Mucosa of gallbladder (tissue), 1 donor: ENCODE measurements at places on chromosomes 5 and 9.

DNA sequence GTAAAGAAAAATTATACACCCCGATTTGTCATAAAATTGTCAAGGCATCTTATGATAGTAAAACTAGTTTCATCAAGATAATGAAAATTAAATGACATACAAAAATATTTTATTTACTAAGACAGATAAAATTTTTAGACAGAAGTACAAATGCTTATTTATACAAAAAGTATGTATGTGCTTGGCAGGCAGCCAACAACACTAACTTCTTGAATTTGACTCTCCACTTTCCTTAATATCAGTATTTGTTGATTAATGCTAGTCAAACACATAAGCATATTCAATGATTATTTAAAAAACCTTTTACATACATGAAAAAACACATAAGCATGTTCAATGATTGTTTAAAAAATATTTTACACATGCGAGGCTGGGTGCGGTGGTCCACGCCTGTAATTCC lies 1079.9 kb upstream of the CDH6 start:
- no peak for DNase-seq

DNA sequence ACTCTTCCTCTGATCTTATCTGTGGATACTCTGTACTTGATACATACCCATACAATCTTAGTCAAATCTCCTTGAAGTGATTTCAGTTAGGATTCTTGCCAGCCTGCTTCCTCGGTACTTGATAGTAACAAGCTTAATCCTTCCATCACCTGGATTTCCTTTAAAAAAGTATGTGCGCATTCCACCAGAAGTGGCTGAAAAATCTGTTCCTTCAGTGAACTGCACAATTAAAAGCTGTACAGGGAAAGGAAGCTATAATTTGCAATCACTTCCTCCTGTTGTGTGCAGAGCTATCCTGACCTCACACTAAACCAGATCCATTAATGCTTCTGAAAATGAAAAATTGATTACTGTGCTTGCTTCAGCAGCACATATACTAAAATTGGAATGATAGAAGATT lies 47.3 kb downstream of the PWWP2A start:
- DNase-seq, result no peak

- DNase-seq, result no peak
Measured at GRCh38 chr5:38739705-38740045, 106.1 kb upstream of the OSMR start.

DNA sequence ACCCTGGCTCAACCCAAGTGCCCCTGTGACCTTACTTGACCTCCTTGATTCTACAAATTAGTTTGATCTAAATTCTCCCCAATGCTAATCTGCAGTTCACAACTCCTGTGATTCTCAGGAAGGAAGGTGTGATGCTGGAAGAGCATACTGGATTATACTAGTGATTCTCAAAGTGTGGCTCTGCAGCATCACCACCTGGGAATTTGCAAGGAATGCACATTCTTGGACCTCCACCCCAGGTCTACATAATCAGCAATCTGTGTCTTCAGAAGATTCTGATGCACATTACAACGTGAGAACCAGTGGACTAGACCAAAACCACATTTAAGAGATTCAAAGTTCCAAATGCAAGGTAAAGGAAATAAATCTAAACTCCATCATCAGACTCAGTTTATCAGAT lies 198.6 kb downstream of the AGTPBP1 start:
- no peak for DNase-seq

- DNase-seq, result no peak
Measured at GRCh38 chr9:10251490-10251889, 361.3 kb downstream of the PTPRD start.

GRCh38 chr5:87945286-87945650 lies 323.4 kb downstream of the TMEM161B start:
- DNase-seq, result no peak

DNA sequence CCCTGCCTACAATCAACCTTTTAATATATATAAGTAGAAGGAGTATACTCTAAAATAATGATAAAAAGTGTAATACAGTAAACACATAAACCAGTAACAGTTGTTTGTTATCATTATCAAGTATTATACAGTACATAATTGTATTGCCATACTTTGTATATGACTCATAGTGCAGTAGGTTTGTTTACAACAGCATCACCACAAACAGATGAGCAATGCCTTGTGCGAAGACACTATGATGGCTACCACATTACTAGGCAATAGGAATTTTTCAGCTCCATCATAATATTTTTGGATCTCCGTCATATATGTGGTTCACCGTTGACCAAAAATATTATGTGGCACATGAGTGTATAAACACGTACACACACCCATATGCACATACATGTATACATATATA lies 69.7 kb upstream of the APC start:
- no peak for DNase-seq

DNA sequence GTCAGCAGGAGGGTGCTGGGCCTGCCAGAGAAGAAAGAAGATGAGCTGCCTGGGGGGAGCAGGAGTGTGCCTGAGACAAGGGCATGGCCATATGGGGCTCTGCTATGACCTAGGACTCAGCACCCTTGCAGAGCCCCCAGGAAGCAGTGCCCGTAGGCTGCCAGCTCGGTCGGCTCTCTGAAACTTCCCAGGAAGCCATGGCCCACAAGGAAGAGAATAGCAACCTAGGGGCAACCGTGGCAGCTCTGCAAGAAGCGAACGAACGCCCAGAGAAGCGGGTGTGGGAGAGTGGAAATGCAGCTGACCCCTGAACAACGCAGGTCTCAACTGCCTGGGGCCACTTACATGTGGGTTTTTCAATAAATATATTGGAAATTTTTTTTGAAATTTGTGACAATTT lies 10.7 kb upstream of the LTC4S start:
- no peak for DNase-seq

- DNase-seq, result no peak
Measured at GRCh38 chr5:51271261-51271660, 112.0 kb upstream of the ISL1 start.

GRCh38 chr9:14238518-14238917 lies 75.4 kb downstream of the NFIB start:
- DNase-seq, result peak; percentile 25

GRCh38 chr9:117827456-117827855 lies 123.3 kb downstream of the TLR4 start:
- DNase-seq, result no peak

DNA sequence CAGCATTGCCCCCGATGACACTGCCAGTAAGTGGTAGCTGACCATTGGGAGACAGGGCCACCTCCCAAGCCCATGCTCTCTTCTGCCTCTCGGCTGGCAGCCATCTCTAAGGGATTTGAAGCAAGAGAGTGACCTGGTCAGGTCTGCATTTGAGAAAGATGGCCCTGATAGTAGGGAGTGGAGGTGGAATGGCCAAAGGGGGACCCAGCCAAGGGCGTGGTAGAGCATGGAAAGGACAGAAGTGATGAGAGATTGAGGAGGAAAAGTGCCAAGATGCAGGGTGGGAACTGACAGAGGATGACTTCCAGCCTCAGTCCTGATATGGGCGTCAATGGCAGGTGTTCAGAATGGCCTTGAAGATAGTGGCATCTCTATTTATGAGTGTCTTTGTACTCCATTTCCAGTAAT lies 9.0 kb downstream of the ABL1 start:
- peak; percentile 9 for DNase-seq

DNA sequence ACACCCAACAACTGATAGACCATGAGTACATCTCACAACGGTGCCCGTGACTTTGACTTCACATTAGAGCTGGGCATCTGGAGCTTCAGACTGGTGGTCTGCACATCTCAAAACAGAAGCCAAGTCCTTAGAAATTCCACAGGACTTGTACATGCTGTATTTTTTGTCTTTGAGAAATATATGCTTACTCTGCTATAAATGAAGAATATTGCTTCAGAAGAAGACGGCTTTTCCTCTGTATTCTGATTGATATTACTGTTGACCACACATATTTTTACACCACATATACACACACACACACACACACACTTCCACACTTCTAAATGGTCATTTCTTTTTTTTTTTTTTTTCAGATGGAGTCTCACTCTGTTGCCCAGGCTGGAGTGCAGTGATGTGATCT lies 338.3 kb upstream of the KIF2A start:
- DNase-seq, result no peak

DNA sequence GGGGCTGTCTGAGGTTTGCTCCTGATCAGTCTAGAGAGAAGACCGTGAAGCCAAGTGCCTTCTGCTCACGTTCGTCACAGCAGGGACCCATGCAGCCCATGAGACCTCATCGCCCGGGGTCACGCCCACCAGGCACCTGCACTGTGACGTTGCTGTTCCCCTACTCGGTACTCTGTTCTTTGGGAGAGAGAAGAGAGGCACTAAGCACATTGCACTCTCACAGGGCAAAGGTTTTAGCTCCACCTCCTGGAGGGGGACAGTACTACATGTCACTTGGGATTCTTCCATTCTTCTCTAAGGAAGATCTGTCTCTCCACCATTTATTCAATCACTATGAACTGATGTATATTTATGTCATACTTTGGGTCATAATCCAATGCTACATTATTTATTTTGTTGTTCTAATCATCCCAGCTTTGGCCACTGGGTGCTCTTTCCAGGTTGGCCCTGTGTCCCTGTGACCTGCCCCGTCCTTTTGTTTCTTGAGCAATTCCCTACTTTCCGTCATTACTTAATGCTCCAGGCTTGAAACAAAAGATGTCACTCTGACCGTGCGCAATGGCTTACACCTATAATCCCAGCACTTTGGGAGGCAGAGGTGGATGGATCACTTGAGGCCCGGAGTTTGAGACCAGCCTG lies 31.4 kb upstream of the BRD3 start:
- peak; percentile 37 for DNase-seq

DNA sequence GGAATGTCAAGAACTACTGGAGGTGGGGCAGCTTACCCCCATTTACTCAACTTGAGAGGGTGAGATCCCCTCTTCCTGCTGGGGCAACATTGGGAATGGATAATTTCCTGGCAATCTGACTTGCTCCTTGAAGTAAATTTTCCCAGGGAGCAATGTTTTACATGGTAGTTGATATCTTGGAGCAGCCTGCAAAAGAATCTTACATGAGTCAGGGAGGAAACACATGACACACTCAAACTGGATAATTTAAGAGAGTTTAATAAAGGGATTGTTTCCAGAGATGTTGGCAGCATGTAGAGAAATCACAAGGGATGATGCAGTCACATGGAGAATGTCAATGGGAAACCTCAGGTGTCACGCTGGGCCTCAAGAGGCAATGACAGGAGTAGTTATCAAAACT lies 212.5 kb downstream of the GAS1 start:
- no peak for DNase-seq

GRCh38 chr9:3585606-3586005 lies 59.8 kb upstream of the RFX3 start:
- DNase-seq, result no peak

DNA sequence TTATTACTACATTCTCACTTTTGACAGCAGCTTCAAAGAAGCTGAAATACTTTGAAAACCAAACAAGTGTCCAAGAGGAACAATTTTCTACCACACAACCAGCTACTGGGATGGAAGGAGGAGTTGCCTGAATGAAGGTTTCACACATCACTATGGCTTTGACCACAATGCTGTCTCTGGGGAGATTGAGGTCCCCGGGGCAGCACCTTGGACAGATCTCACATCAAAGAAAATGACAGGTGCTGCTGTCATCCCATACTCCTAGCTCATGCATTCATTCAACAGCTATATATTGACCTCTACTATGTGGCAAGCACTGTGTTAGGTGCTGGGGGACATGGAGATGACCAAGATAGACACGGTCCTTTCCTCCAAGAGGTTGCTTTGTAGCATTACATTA lies 233.2 kb upstream of the RASEF start:
- no peak for DNase-seq

DNA sequence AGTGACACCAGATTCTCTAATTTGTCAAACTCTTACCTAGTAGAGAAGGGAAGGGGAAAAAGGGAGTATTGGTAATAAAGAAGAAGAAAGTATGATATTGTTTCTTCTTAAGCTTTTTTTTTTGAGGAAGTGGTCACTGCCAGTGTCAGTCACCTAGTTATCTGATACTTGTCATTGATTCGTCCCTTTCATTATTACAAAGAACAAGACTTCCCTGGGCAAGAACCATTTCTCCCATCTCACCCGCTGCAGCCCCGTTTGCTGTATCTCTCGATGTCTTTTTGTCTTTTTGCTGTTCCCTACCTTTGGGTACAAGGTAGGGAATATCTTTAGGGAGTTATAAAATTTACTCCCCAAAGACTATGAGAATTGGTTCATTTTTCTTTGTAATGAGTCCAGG lies 249.0 kb downstream of the ARHGAP26 start:
- no peak for DNase-seq
